ENCODE measurements at places on chromosomes 7 and 10. TPM values are rescaled to one million over a fixed set of nuclear protein-coding genes. Genes with fewer than 3 reads are reported as not detected.

Gene RPEL1
- 0.13 TPM for total RNA-seq

Gene PDK4
- total RNA-seq = 0.53 TPM

Gene FOXI2
- total RNA-seq = not detected

Gene CYP26C1
- total RNA-seq = under 0.01 TPM

Gene CYP3A7
- total RNA-seq = not detected

Gene AGR3
- not detected for total RNA-seq

Gene PDZD7
- 0.13 TPM for total RNA-seq

Gene TAS2R4
- 1.8 TPM for total RNA-seq

Gene MSS51
- 0.90 TPM for total RNA-seq

Gene TCAF2
- 2.3 TPM for total RNA-seq

Gene PTPRZ1
- total RNA-seq = 3.5 TPM

Gene FERD3L
- total RNA-seq = not detected

Gene PLAU
- 26.3 TPM for total RNA-seq

Gene SORBS1
- total RNA-seq = 0.13 TPM

Gene ANXA8L1
- total RNA-seq = 60.6 TPM

Gene SCIN
- 0.26 TPM for total RNA-seq
